ENCODE measurements at places on chromosomes 13 and 19.

DNA sequence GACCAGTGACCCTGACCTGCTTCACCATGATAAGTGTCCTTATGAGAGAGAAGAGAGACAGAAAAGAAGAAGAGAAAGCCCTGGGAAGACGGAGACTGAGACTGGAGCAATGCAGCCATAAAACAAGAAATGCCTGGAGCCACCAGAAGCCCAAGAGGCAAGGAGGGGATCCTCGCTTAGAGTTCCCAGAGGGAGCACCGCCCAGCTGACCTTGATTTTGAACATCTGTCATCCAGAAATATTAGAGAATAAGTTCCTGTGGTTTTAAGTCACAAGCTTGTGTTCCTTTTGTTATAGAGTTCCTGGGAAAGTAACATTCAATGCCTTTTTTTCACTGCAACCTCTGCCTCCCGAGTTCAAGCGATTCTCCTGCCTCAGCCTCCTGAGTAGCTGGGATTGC, 20.2 kb downstream of the CERS1 start:
- DNase-seq = no peak

- DNase-seq = peak; percentile 94
These were observed 1.2 kb downstream of the APLP1 start for GRCh38 chr19:35869327-35870123.

GRCh38 chr13:33537676-33538075, 252.1 kb upstream of the STARD13 start:
- DNase-seq = no peak

GRCh38 chr13:50357586-50358118, 342.4 kb downstream of the KCNRG start:
- DNase-seq = no peak

- DNase-seq = no peak
These were observed 113.9 kb downstream of the KCNRG start for GRCh38 chr13:50129081-50129705.

DNA sequence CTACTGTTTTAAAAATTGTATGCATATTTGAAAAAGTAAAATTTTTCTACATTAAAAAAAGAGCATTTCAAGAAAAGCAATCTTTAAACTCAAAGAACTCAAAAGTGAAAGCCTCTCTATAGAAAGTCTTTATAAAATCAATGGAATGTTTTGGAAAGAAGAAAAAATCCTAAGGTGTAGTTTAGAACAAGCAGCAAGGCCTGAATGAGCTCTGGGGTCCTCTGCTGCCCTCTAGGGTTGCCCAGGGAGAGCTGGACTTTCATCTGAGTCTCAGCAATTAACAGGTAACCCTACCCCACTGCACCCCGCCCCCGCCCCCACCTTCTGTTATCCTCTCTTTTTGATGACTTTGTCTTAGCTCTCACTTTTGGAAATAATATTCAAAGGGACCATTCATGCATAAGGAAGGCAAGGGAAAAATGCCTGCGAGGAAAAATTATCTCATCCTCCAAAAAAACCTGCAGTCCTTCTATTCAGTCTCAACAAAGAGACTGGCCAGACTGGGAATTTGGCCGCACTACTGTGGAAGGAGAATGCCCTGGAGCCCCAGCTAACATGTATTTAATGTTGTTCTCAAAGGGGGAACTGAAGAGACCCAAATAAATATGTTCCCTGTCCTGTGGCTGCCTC, 24.1 kb downstream of the SLC25A30 start:
- peak; percentile 33 for DNase-seq

- peak; percentile 69 for DNase-seq
These were observed 61.6 kb upstream of the MED4 start for GRCh38 chr13:48156466-48156865.

DNA sequence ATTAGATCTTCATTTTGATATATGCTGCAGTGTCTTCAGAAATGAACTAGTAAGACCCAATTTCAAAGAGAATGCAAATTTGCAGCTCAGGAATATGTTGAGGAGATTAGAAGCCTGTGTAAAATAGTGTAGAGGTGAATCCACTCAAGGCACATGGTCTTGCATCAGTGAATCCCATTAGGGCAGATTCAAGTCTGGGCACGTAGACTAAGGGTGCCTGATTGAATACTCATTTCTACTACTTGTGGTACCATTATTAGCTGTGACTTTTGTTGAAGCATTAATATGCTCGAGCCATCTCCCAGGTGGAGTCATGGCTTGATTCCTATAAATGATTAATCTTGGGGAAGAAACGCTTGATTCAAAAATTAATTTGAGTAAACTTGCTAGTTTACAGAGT, 129.4 kb downstream of the AKAP11 start:
- no peak for DNase-seq

GRCh38 chr13:64327505-64328194, 2902.5 kb downstream of the PCDH9 start:
- DNase-seq = no peak
